ENCODE measurements at places on chromosomes 3 and 15. TPM values are rescaled to one million over a fixed set of nuclear protein-coding genes. Genes with fewer than 3 reads are reported as not detected.

SOX14 gene
- not detected for total RNA-seq

PPP1R14D gene
- total RNA-seq = not detected

TEX55 gene
- total RNA-seq = not detected

HDAC11 gene
- 15.3 TPM for total RNA-seq

CD80 gene
- not detected for total RNA-seq

TGM5 gene
- not detected for total RNA-seq

PRR20G gene
- total RNA-seq = not detected

PRKCD gene
- 18.9 TPM for total RNA-seq

PRRT3 gene
- total RNA-seq = 8.6 TPM

P2RY1 gene
- total RNA-seq = not detected

CHRNA3 gene
- total RNA-seq = 0.37 TPM

CHDH gene
- 5.6 TPM for total RNA-seq
